Stimulated activated CD4-positive, alpha-beta T cell treated with anti-CD3 and anti-CD28 coated beads, Interleukin-1b, Interleukin-23, amount 100 ng/mL, for 1 hour (primary cell): ENCODE measurements at places on chromosomes 3 and 15.

- DNase-seq: no peak
Observed at GRCh38 chr15:90365414-90366055, 13.5 kb downstream of the ZNF774 start.

- no peak for DNase-seq
Observed at GRCh38 chr3:26280517-26280916, 342.1 kb upstream of the LRRC3B start.

- DNase-seq: no peak
Observed at GRCh38 chr3:72437661-72438406, 410.4 kb downstream of the SHQ1 start.

DNA sequence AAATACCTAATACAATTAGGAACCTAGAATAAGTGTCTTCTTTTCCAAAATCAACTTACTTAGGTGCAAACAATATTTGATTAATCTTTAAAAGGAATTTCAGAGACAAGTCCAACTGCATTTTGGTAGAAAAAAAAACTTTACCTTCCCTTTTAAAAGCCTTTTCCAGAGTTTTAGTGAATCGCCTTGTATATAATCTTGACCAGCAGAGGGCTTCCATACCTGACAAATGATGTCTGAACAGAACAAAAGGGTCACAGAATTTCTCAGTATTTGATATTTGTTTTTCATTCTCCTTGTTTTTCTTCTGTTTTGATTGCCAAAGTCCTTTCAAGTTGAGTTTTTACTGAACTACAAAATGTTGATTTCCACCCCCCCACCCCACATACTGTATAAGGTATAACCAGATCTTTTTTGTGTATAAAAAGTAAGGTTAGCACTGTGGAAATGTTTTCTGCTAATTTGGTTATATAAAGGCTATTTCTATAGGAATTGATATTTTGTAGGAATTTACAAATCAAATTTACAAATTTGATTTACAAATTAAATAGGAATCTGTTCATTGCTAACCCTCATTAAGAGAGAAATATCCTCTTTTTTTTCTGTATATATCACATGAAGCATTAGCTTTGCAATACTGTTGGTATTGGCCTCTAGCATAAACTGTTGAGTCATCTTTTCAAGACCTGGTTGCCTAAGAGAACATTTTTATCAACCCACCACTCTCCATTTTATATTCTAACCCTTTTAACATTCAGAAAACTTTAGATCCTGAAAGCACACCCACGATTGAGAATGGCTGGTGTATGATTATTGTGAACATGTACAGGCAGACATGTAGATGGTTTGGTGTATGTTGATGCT is 464.1 kb upstream of the RARB start:
- no peak for DNase-seq

GRCh38 chr3:129829640-129830039 is 63.9 kb downstream of the TMCC1 start:
- no peak for DNase-seq

DNA sequence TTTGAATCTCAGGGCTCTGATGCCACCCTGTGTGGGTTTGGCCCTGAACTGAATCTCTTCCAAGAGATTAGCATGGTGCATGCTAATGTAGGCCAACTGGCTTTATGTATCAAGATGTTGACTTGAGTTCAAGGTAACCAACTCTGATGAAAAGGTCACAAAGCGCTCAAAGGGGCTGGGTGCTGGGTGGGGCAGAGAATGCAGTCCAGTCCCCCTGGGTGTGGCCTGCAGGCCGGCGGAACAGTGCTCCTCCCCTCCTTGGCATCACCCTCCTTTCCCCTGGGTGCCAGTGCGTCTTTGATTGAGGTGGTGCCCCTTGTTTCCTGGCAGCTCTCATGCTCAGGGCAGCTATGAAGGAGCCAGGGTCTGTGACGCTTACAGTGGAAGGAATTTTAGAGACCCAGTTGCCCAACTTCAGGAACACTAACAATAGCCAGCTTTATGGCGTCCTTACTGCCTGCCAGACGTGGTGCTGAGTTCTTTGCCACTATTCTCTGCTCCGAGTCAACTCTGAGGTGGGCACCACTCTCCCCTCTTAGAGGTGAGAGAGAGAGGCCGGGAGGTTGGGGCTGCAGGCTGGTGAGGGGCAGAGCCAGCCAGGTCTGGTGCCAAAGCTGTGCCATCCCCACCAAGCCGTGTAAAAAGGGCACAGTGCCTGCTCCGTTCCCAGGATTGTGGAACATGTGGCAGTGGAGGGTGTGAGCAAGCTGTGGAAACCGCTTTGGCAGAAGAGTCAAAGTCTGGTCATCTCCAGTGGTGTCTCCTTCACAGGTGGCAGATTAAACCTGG is 9.8 kb downstream of the SYNM start:
- no peak for DNase-seq

DNA sequence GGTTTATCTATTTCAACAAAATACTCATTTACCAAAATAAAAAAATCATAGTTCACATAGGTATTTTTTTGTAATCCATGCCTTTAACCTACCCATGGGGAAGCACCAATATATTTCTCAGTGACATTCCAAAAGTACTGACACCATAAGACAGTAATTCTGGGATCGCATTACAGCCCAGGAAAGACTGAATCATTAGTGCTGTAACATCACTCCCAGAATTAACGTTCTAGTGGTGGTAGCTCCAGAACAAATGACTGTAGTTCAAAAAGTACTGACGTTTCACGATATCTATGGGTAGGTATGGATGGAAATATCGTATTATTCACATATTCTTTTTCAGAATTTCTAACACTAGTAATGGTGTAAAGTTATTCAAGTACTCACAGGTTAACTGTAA is 54.3 kb upstream of the NEK10 start:
- DNase-seq: no peak

- DNase-seq: no peak
Observed at GRCh38 chr15:85531083-85531482, 150.7 kb downstream of the AKAP13 start.

DNA sequence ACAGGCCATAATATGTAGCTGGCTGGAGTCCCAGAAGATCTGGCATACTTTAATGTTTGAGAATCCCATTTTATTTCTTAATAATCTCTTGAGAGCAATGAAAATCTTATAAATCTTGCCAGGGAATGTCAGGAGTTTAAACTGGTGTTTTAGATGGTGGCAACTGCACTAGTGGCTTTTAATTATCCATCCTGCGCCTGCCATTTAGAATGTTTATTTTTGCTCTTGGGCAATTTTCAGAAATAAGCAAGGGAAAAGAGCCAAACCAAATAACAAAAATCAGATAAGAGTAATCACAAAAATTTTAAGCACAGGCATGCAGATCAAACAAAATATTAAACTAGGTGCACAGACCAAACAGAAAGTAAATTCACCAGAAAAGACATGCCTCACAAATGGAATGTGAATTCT is 41.9 kb upstream of the UBP1 start:
- no peak for DNase-seq

- no peak for DNase-seq
Observed at GRCh38 chr15:70854666-70854976, 664 bp upstream of the LARP6 start.

GRCh38 chr3:39362812-39363211 is 20.4 kb upstream of the SLC25A38 start:
- DNase-seq: no peak

DNA sequence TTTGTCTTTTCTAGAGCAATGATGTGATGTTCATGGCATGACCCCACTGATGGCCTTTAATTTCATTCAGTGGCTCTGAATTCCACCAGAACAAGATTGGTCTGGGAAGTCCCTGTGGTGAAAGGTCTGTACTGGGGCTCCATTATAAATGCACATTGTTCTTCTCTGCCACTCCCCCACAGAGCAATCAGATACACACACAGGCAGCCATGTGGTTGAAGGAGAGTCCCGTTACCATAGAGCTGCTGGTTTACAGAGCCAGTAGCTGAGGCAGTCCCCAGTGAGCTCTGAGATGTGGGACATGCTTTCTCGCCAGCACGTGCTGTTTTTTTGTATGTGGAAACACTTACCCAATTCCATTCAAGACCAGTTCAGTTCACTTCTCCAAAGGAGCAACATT is 172.7 kb upstream of the TRIM42 start:
- no peak for DNase-seq

- no peak for DNase-seq
Observed at GRCh38 chr3:52841211-52841980, 6.6 kb upstream of the MUSTN1 start.

DNA sequence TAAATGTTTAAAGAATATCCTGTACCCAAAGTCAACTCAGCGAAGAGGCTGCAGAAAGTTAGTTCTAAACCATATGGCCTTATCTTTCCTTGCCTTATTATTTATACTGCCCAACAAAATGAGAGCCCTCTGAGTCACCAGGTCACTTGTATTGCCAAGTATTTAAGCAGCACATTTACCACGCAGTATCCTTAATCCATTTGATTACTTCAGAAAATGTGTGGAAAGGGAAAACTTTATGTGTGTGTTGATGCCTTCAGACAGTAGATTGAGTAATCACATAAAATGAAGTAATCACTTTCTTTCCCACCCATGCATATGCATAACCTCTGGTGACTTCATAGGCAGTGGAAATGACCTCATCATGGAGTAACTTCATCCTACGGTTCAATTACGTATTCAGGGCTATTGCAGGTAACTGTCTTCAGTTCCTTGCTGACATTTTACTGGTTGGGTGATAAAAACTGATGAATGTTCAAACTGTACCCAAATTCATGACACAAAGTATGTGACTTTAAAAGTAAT is 7.5 kb upstream of the CADPS start:
- no peak for DNase-seq

DNA sequence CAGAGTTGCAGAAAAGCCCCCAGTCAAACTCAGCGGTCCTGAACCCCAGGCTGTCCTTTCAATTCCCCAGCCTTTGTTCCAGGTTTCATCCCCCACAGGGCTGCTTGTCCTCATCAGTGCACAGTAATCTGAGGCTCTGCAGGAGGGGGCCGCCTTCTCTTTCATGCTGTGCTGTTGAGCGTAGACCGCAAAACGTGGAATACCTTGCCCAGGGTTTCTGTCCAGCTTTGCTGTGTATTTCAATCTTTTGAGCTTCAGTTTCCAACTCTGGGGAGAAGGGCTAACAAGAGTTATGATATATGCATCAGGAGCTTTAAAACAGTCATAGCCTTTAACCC is 64.8 kb downstream of the FAM43A start:
- DNase-seq: no peak

GRCh38 chr15:70561885-70562284 is 201.5 kb downstream of the UACA start:
- DNase-seq: no peak

DNA sequence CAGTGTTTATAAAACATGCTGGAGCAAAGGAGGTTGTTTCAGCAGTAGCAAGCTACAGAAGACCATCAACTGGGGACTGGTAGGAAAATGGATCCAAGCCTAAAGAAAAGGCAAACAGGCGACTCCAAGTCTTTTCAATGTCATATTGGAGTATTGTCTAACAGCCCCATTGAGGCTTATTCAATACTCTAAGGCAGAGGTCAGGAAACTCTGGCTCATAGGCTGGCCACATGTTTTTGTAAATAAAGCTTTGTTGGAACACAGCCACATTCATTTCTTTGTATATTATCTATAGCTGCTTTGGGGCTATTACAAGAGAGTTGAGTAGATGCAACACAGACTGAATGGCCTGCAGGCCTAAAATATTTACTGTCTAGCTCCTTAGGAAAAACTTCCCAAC is 77.5 kb downstream of the RPL22L1 start:
- no peak for DNase-seq

GRCh38 chr15:45168286-45168685 is 19.5 kb downstream of the SHF start:
- no peak for DNase-seq

- no peak for DNase-seq
Observed at GRCh38 chr3:17396036-17396435, 346.4 kb downstream of the TBC1D5 start.

DNA sequence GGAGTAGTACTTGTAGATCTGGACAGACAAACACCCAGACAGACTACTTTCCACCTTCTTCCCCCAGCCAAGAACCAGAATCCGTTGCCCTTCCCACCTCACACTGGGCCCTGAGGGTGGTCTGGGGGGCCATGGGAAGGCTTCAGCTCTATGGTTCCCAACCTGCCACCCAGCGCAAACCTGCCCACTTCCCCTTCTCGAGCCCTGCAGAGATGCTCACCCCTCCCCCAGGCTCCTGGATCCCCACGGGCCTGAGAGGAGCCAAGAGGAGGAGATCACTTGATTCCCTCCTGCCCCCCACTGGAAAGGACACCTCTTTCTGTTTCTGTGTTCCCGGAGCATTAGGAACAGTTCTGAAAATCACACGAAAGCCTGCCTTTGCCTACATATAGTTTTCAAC is 8.7 kb downstream of the STRA6 start:
- no peak for DNase-seq

DNA sequence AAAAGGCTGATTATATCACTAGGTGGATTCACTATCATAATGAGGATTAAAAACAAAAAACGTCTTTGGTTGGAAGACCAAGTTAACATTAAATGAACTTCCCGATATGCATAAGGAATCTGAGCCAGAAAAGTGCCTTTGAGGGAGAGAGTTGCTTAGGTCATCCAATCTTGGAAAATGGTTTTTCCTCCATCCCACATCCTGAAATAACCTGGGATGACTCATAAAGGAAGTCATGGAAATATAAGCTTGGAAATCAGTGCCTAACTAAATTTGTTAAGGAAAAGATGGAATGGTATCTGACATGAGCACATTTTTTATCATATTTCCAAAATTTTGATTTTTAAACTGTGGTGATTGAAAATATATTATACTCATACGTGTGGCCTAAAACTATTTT is 66.0 kb downstream of the KBTBD8 start:
- no peak for DNase-seq
